ENCODE measurements at places on chromosomes 12 and 14. TPM values are rescaled to one million over a fixed set of nuclear protein-coding genes. Genes with fewer than 3 reads are reported as not detected.

- H3K27me3 ChIP-seq: no peaks in the 10 kb centered on the region
- no peaks in the 10 kb centered on the region for H3K36me3 ChIP-seq
- H3K4me1 ChIP-seq: no peaks in the 10 kb centered on the region
- H3K4me3 ChIP-seq: no peak overlapping the region
- H3K27ac ChIP-seq: no peak overlapping the region
Measured at GRCh38 chr12:119949145-119949544, 39.9 kb upstream of the BICDL1 start.

DNA sequence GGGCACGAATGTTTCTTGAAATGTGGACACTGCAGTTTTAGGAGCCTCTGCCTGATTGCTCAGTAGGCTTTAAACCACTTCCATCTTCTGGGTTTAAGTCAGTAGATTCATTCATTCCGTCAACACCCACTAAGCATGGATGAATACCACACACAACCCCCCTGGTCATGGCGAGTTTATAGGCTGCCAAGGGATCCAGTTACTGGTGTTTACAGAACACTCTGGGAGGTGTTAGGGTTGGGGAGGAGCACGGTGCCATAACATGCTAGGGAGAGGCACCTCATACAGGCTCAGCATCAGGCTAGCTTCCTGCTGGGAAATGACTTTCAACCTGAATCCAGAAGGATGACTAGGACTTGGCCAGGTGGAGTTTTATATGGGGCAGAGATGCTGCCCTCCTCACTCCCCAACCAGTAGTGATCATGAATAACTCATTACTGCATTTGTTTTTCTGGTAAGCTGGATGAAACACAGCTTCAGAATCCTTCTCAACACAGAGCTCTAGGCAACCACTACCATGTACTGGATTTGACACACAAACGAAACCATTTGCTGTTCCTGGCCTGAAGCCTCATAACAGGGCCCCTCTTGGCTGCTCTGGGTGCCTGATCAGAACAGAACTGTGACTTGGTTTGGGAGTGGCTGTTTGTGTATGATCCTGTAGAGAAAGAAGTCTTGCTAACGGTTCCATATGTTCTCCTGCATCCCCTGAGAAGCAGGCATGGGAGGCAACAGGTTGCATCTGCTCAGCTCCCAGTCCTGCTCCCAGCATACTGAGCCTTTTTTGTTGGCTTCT is 47.9 kb downstream of the FBXW8 start:
- H3K27me3 ChIP-seq: no peaks in the 10 kb centered on the region
- peaks cover 53% of the 10 kb centered on the region for H3K4me1 ChIP-seq
- no peak overlapping the region for H3K27ac ChIP-seq
- peak overlapping the region; percentile 4 for H3K4me3 ChIP-seq

GRCh38 chr12:56614627-56615026 is 15.5 kb downstream of the BAZ2A start:
- H3K4me3 ChIP-seq: no peak overlapping the region
- H3K27ac ChIP-seq: no peak overlapping the region
- DNase-seq: no peak
- H3K4me1 ChIP-seq: peaks cover 13% of the 10 kb centered on the region

- H3K27ac ChIP-seq: no peak overlapping the region
- H3K36me3 ChIP-seq: peaks cover 3% of the 10 kb centered on the region
- peaks cover 7% of the 10 kb centered on the region for H3K27me3 ChIP-seq
- no peak for DNase-seq
- H3K4me1 ChIP-seq: peaks cover 11% of the 10 kb centered on the region
Measured at GRCh38 chr14:54715239-54715638, 148.3 kb downstream of the SAMD4A start.

- H3K4me3 ChIP-seq: peak overlapping the region; percentile 24
- DNase-seq: peak; percentile 9
- H3K36me3 ChIP-seq: peaks cover 7% of the 10 kb centered on the region
- H3K27ac ChIP-seq: peak overlapping the region; percentile 94
- no peaks in the 10 kb centered on the region for H3K27me3 ChIP-seq
Measured at GRCh38 chr12:94372461-94372860, 87.2 kb downstream of the CEP83 start.

- no peak for DNase-seq
- H3K4me1 ChIP-seq: peaks cover 13% of the 10 kb centered on the region
- H3K27me3 ChIP-seq: no peaks in the 10 kb centered on the region
- no peak overlapping the region for H3K4me3 ChIP-seq
- H3K27ac ChIP-seq: no peak overlapping the region
Measured at GRCh38 chr14:92470215-92470614, 43.4 kb upstream of the RIN3 start.

DNA sequence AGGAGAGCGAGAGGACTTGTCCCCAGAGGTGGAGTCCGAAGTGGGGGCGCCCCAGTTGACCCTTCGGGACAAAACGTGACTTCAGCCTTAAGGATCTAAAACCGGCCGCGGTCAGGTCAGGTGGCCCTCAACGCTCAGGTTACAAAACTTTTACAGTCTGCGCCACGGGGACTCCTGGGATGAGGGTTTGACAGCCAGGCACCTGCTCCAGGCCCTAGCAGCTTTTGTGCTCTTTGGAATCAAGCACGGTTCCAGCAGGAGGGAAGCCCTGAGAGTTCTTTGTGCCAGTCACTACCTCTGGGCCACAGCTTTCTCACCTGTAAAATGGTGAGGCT is 337 bp downstream of the ZC2HC1C start:
- no peak for DNase-seq
- no peaks in the 10 kb centered on the region for H3K27me3 ChIP-seq
- H3K4me1 ChIP-seq: no peaks in the 10 kb centered on the region
- no peak overlapping the region for H3K4me3 ChIP-seq

DNA sequence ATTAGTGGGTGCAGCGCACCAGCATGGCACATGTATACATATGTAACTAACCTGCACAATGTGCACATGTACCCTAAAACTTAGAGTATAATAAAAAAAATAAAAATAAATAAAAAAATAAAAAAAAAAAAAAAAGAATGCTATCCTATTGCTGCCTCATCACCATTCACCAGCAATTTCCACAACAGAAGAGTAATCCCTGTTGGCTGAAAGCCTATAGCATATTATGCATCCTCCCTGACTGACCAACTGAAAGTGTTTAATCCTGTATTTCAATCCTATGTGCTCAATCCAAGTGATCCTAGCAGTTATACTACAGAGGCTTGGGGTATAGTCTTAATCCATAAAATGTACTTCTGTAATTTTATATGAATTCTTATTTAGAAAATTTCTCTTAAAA is 18.5 kb downstream of the DICER1 start:
- no peak overlapping the region for H3K4me3 ChIP-seq
- H3K36me3 ChIP-seq: peaks cover 3% of the 10 kb centered on the region
- peaks cover 60% of the 10 kb centered on the region for H3K4me1 ChIP-seq
- no peak for DNase-seq

DNA sequence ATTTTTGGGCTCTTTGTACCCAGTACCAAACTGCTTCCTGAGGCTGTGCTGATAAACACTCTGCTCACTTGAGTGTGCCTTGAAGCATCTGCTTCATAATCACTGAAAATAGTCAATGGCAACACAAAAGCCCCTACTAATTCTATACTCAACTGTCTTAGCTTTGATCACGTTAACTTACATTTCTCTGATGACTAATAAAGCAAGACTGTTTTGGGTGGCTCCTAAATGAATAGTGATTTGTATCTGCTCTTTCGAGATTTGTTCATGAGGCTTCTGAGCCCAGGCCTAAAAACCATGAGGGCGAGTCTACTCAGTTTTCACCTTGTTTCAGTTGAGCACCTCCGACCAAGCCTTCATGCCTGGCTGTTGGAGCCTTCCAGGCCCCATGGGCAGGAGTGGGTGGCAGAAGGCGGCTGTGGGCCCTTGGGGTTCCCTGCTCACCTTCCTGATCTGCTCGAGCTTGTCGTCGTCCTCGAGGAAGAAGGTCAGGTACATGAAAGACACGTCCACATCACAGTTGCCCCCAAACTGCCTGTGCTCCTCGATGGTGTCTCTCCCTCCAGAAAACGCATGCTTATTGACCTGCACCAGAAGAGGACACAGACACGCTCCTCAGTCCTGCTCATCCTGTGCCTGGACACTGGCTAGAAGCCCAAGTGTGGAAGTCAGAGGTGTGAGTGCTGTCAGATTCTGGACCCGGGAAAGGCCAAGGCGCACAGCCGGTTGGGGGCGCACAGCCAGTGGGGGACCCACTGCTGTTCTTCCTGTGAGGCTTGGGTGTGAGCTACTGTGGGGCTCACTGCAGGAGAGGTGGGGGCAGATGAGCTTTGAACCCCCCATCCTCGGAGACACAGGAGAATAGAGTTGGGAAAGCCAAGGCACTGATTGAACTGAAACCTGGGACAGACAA is 13.7 kb downstream of the SLC25A47 start:
- H3K4me1 ChIP-seq: peaks cover 36% of the 10 kb centered on the region
- H3K27ac ChIP-seq: peak overlapping the region; percentile 93
- H3K27me3 ChIP-seq: no peaks in the 10 kb centered on the region
- H3K4me3 ChIP-seq: no peak overlapping the region
- H3K36me3 ChIP-seq: peaks cover 45% of the 10 kb centered on the region
- no peak for DNase-seq

Gene SLCO1C1
- not detected for total RNA-seq

Gene LAG3
- total RNA-seq: 117 TPM

Gene ETFBKMT
- 1.3 TPM for total RNA-seq

Gene ZNF84
- total RNA-seq: 17.3 TPM

All from activated T-cell treated with anti-CD3 and anti-CD28 coated beads, Interleukin-2, amount 50 U/mL, for 72 hours (primary cell).